Activated naive CD4-positive, alpha-beta T cell treated with Interleukin-2 at 50 U/mL for 16 hours (primary cell): ENCODE measurements at places on chromosomes 11 and 22.

DNA sequence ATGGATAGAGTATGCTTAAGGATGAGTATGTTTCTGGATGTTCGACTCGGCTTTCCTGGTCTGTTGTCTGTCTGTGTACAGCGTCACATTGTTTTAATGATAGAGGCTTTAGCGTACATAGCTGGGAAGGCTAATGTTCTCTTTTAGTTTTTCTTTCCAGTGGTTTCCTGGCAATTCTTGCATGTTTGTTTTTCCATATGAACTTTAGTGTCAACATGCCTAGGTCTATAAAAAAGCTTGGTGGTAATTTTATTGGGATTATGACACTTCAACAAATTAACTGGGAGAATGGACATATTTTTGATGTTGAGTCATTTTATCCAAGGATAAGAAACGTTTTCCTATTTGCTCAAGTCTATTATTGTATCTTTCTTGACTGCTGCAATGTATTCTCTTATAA lies 17.6 kb downstream of the F2 start:
- no peak for DNase-seq

DNA sequence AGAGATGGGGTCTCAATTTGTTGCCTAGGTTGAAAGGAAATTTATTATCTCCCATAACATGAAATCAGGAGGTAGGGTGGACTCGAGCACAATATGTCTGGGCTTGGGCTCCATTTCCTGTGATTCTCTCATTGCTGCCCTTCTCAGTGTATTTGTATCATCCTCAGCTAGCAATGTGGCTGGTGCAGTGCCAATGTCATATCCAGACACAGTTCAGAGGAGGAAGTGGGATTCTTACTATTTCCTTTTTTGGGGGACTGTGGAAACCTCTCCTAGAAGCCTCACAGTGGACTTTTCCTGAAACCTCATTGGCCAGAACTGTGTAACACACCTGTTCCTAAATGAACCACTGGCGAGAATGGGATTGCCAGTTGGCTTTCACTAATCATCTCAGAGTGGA lies 21.0 kb upstream of the SWAP70 start:
- DNase-seq, result no peak

GRCh38 chr22:36439481-36440271 lies 41.8 kb downstream of the TXN2 start:
- DNase-seq, result peak; percentile 28

DNA sequence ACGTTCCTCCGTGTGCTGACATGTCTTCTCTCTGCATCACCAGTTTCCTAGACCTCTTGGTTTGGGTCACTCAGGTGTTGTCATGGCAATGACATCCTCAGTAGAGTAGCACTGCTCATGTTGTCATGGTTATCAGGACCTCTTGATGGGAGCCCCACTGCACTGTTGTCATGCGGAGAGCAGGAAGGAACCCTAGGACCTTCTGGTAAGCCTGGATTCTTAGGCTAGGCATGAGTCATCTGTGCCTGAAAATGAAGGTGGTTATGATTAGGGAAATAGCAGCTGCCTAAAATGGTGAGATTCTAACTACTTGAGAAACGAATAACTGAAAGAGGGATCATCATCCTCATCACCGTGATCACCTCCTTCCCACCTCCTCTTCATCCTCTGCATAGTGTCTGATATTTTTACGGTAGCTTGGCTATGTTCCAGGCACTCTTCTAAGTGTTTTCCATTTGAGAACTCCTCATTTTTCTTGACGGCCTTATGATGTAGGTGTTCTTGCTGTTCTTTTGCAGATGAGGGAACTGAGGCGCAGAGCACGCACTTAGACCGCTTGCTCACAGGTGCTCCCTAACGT lies 858.4 kb downstream of the NTM start:
- DNase-seq, result no peak
